MM.1S (cell line): ENCODE measurements at places on chromosomes 2 and 18.

DNA sequence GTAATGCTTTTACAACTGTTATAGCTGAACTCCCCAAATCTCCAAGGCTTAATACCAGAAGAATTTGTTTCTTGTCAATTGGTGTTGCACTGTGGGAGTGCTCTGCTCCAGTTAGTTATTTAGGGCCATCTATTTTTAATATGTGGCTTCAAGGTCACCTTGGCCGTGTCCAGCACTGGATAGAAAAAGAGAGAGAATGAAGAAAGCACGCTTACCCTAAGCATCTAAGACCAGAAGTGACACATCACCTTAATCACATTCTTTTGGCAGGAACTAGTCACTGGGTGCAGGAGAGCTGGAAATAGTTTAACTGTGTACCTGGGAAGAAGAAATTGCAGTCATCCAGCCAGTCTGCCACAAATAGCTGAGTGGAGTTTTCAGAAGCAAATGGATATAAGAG, 78.8 kb downstream of the VWC2L start:
- DNase-seq, result no peak

- DNase-seq, result peak; percentile 33
Observed at GRCh38 chr2:99507937-99508818, 18.4 kb upstream of the REV1 start.

- DNase-seq, result no peak
Observed at GRCh38 chr2:97871096-97871780, 124.5 kb downstream of the TMEM131 start.

DNA sequence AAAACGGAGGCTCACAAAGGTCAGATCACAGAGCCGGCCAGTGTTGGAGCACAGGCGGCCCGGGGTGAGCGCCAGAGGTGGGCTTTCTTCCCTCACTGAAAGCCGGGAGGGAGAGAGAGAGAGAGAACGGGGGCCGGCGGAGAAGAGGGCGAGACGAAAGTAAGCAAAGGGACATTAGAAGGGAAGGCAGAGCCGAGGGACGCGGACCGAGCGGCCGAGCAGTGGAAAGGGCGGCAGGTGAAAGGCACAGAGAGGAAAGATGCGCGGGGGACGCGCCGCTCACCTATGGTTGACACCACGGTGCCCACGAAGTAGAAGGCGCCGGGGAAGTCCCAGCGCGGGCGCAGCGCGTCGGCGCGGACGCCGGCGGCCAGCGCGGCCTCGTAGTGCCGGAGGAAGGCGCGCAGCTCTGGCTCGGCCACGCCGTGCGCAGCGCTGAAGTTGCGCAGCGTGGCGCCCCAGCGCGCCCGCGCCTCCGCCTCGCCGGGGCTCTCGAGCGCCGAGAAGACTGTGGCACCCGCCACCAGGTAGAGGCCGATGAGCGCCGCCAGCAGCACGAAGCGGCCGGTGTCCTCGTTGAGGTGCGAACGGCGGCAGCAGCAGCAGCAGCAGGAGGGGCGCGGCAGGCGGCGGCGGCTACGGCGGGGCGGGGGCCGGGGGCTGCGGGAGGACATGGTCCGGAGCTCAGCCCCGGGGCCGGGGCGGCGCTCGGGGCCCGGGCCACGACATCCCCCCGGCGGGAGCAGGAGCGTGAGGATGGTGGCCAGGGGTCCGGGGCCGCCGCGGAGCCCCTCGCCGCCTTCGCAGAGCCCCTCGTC, 166.9 kb downstream of the MSH2 start:
- peak; percentile 15 for DNase-seq

GRCh38 chr2:197057959-197058358, 131.5 kb upstream of the PGAP1 start:
- DNase-seq, result peak; percentile 28

DNA sequence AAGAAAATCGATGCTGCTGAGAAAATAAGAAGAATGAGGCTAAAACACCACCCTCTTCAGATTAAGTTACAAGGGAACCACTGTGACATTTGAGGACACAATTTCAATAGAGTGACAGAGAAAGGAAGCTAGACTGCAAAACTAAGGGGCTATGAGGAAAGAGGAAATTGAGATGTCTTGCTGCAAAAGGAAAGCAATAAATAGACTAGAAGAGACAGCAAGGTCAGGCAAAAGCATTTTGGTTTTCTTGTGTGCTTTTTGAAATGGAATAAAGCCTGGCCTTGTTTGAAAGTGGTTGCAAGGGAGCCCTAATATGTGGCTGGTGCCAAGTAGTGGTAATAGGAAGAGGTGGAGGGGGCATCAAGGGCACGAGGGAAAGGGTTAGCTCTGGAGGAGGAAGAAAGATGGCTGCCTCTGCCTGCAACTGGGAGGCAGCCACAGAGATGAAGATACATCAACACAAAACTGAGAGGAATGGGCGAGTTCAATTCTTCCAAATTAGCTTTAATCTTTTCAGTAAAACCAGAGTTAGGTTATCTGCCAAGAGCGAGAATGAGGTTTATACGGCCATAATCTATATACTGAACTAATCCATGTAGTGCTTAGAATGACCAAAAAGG, 1.2 kb upstream of the MRO start:
- peak; percentile 18 for DNase-seq

DNA sequence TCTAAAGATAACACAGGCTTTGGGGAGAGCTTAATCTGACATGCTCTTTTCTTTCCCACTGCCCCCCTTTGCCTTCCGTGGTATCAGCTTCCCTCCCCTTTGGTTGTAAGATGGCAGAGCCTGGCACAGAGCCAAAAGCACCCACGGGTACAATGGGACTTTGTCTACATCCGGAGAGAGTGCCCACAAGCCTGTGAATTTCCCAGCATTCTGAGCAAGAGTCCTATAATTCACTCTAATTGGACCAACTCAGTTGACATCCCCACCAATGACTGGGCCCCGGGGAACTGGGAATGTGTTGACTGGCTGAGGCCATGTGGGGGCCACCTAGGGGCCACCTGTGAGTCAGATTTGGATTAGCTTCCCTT, 20.1 kb upstream of the C2orf72 start:
- DNase-seq, result no peak

DNA sequence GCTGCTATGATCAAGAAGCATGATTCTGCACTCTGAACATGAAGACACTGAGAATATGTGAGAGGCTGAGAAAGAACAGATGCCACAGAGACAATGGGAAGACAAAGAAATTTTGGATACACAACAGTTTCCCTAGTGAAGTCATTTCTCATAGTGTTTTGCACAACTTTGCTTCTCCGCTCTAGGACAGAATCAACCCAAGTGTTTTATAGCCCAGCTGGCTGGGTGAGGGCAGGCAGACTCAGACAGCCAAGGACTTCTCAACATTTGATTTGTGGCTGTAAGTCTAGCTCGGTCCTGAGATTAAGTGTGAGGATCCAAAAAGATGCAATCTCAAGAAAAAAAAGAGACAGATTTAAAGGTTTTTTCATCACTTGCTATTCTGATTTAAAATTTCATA, 536.5 kb upstream of the CRIM1 start:
- DNase-seq, result no peak
